Brain (organoid and tissue), 16 donors: ENCODE measurements at places on chromosomes 5 and 9. TPM values are rescaled to one million over a fixed set of nuclear protein-coding genes. Genes with fewer than 3 reads are reported as not detected.

DNA sequence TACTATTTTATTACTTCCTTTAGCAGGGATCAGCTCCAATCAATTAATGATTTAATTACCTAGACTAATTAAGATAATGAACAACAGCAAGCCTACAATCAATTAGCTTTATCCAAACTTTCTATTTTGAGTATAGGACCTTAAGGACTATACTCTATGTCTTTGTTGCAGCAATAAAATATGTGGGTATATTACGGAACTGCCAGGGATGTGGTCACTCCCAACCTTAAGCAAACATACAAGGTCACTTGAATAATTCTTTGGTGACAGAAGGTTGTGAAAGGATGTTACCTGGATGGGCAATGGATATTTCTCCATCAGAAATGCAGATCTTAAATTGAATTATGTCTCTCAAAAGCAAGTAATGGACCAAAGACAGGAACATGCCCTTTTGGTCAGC lies 907.4 kb upstream of the DMAC1 start:
- DNase-seq: no peak

DNA sequence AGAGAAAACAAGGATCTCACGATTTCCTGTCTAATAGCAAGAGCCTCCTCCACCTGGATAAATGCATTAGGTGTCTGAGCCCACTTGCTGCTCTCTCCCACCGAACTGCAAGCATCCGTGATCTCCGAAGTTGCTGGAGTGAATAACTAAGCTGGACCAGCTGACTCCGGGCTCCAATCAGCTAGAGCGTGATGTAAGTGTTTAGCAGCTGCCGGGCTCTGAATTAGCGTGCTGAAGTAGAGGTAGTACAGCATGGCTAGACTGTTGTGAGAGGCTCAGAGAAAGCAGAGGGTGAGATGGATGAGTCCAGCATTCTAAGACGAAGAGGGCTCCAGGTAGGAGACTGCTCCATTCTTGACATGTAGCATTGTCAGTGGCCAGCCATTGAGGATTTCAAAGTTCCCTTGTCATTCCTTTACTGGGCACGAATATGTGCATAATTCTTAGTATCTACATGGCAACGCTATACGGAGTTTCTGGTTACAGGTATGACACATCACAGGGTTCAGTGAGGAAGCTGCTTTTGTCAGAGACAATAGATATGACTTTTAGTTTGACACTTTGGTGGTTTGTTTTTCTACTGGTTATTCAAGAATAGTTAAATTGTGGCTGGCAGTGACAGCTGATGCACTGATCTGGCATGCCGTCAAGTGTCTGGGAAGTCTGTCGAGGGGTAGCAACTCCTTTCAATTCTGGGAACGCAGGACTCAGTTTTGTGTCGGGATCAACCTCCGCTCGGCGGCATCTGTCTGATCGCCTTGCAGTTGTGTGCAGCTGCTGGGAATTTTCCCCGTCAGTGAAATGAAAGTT lies 232.6 kb downstream of the MAST4 start:
- peak; percentile 92 for DNase-seq

MYORG gene
- 13.5 TPM for polyA plus RNA-seq

HRCT1 gene
- 4.0 TPM for polyA plus RNA-seq

KIF24 gene
- polyA plus RNA-seq: 9.4 TPM

DNA sequence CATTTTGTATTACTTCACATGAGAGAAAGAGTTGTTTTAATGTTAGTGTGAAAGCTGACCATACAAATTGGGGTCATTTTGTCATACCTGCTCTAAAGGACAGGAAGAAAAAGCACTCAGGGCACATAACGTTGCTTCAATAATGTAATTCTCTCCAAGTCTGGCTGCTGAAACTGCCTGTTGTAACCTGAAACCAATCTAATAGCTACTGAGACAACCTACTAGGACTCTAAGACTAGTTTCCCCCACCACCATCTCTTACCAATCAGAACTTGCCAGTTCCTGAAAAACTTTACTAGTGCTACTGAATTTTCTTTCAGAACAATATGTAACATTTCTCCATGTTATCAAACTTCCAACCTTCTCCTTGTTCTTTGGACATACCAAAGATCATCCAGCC lies 374.7 kb downstream of the PTPRD start:
- DNase-seq: no peak

DNA sequence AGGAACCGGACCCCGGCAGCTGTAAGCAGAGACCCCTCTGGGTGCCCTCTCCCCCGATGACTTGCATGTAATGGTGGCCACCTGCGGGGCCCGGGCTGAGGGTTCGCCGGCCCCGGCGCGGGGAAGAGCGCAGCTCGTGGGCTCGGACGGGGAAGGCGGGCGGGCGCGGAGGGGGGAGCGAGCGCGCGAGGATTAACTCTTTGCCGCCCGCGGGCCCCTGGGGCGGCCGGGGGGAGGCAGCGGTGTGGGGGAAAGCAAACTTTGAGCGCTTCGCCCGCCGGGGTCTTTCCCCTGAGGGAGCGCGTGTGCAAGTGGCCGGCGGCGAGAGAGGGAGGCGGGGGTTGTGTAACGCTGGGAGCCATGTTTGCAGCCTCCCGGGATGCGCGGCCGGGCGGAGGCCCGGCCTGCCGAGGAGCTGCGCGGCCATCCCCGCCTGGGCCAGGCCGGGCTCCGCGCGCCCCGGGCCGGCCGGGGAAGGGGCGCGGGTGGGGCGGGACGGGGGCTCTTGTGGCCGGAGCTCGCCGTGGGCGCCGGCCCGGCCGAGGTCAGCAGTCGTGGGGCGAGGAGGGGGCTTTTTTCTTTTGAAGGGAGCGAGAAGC lies 547 bp downstream of the ANP32B start:
- peak; percentile 79 for DNase-seq

DNA sequence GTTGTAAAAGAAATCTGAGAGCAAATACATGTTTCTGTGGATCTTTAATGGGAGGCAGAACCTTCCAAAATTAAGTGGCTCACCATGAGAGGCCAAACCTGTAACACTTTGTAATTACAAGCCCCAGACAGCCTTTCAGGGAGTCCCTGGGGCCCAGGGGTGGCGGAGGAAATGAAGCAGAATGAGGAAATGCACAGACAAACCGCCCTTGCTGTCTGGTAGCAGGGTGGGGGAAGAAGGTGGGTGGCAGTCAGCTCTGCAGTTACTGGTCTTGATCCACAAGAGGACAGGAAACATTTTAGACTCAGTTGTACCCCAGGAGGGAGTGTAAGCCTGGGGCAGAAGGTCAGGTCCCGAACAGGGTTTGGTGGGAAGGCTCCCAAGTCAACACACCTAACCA lies 6.5 kb downstream of the ARL14EPL start:
- DNase-seq: no peak

PCDHA11 gene
- polyA plus RNA-seq: 17.7 TPM

- no peak for DNase-seq
These were observed 864.0 kb upstream of the ACO1 start for GRCh38 chr9:31520301-31521085.

- no peak for DNase-seq
These were observed 341.8 kb upstream of the CTNND2 start for GRCh38 chr5:12246036-12246435.

- DNase-seq: peak; percentile 69
These were observed 1.0 kb upstream of the IL12B start for GRCh38 chr5:159331093-159331973.

GRCh38 chr9:124000161-124000783 lies 11.3 kb upstream of the LHX2 start:
- peak; percentile 15 for DNase-seq

DNA sequence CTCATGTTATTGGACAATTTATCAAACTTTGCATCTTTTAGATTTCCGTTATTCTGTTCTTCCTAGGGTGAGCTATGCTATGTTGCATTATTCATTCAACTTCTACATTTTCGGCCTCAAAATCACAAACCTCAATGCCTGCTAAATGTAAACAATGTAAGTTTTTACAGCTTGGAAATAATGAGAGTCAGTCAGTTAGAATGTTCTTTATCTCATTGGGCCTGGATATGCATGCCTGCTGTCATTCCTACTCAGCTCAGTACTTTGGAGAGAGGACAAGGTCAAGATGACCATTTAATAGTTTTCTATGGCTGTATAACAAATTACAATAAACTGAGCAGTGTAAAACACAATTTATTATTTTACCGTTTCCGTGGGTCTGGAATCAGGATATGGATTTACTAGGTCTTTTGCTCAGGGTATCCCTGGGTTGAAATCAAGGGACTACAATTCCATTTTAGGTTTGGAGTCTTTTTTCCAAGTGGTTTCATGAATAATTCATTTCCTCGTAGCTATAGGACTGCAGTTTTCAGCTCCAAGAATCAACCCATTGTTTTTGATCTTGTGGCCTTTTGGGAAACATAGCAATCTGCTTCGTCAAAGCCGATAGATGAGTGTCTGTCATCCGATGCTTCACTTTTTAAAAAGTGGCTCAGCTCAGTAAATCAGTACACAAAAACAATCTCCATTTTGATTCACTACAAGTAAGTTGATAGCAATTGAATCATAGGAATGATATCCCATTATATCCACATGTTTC lies 1143.2 kb upstream of the CDH6 start:
- DNase-seq: no peak

MYMK gene
- polyA plus RNA-seq: 0.80 TPM

GRCh38 chr5:140324617-140325241 lies 21.7 kb downstream of the HBEGF start:
- no peak for DNase-seq

DNA sequence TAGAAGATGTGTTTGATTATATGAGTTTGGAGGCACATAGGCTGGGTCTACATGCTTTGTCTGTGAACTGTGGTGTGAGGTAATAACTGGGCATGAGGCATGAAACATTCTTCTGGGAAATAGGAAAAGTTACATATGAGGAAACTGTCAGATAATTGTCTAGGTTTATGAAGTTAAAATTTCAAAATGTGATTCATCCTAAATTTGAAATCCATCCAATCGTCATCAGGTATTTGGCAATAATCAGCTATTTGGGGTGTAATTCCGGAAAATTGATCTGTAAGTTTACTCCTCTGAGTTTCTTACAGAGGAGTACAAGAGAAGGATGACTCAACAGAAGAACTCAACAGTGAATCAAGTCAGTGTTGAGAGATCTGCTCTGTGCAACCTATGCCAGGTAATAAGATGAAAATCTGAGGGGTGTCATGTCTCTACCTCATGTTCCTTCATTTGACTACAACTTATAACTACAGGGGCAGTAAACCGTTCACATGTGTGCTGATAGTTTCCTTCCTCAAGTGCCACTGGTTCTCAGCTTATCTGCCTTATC lies 1171.6 kb upstream of the CDH18 start:
- no peak for DNase-seq

AFAP1L1 gene
- 6.2 TPM for polyA plus RNA-seq

- DNase-seq: no peak
These were observed 53.7 kb downstream of the FNBP1 start for GRCh38 chr9:129989362-129989708.

ARID3C gene
- not detected for polyA plus RNA-seq

- peak; percentile 34 for DNase-seq
These were observed 41.8 kb upstream of the KCNMB1 start for GRCh38 chr5:170430866-170431437.

DNA sequence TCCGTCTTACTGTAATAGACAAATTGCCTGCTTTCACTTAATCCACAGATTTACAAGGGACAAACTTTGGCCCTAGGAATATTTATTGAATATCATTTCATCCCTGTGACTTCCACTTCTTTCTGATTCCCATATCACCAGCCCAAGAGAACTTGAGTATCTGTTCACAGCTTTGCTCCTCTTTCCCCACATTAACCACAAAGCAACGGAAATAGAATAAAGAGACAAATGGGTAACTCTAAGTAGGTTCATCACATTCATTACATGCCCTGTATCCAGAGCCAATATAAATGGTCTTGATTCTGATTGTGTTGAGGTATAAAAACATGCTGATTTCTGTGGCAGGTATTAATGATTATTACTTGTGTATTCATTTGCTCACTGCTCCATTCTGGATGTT lies 41.9 kb downstream of the TMEM252 start:
- DNase-seq: no peak

- no peak for DNase-seq
These were observed 8.5 kb upstream of the NEURL1B start for GRCh38 chr5:172632346-172633092.

DNA sequence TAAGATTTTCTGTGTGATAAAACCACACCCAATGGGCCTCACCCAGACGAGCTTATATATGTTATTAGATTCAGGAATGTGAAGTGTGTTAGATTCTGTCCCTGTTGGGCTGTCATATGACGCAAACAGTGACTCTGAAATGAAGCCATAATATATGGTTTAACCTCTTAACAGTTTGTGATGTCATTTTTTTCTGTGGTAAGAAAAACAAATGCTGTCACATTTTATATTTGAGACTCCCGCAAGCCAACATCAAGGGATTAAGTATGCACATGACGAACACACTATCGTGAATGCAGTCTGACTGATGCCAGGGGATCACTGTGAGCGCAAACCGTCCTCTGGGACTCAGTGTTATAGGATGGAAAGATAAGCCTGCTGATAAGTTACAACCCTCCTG lies 321.7 kb downstream of the SH3GL2 start:
- no peak for DNase-seq

DNA sequence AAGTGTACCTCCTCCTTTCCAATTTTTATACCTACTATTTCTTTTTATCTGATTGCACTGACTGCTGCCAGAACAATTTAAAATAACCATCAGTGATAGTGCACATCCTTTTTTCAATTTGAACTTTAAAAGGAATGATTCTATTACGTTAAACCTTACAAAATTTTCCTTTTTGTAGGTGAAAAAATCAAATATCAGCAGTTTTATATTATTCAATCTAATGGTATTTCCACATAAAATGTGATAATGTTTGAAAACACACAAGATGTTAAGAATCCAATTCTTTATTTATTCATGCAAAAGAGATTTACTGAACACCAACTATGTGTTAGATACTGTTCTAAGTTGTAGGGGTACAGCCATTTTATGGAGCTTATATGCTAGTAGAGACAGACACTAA lies 105.7 kb downstream of the GDNF start:
- no peak for DNase-seq

- no peak for DNase-seq
These were observed 798 bp downstream of the MEGF9 start for GRCh38 chr9:120713257-120714087.

RORB gene
- polyA plus RNA-seq: 4.1 TPM

PDCD1LG2 gene
- polyA plus RNA-seq: 0.31 TPM

DNA sequence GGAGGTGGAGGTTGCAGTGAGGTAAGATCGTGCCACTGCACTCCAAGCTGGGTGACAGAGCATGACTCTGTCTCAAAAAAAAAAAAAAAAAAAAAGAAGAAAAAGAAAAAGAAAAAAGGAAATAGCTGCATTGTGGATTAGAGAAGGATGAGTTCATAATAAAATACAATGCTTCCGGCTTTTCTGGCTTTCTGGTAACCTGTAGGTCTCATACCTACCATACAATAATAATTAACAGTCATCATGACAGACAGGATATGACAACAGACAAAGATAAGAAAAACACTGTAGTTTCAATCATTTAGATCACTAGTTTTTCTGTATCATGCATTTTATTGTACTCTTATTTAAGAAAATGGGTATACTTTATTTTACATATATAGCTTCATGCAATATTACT lies 40.7 kb upstream of the TRPM3 start:
- no peak for DNase-seq

- no peak for DNase-seq
These were observed 101.4 kb downstream of the TSSK1B start for GRCh38 chr5:113333411-113333810.

GRCh38 chr5:133945568-133945967 lies 22.9 kb downstream of the C5orf15 start:
- DNase-seq: no peak
